ENCODE measurements at places on chromosomes 4 and X. TPM values are rescaled to one million over a fixed set of nuclear protein-coding genes. Genes with fewer than 3 reads are reported as not detected.

The WDR17 gene
- 3.2 TPM for total RNA-seq

The TRAM1L1 gene
- total RNA-seq, result 6.3 TPM

The EDA gene
- 2.6 TPM for total RNA-seq

The ARAP2 gene
- total RNA-seq, result 6.7 TPM

The RNF128 gene
- under 0.01 TPM for total RNA-seq

The TLR1 gene
- total RNA-seq, result 1.5 TPM

The GPM6B gene
- total RNA-seq, result 20.3 TPM

The ALB gene
- not detected for total RNA-seq

The PSAPL1 gene
- not detected for total RNA-seq

The EGF gene
- 3.0 TPM for total RNA-seq

The COQ2 gene
- 7.3 TPM for total RNA-seq

The ANOS1 gene
- 0.12 TPM for total RNA-seq

The KIF4A gene
- total RNA-seq, result 2.3 TPM

The KIAA1210 gene
- 0.12 TPM for total RNA-seq

The SLC6A14 gene
- total RNA-seq, result not detected

The CDX4 gene
- not detected for total RNA-seq

The MMRN1 gene
- total RNA-seq, result not detected

The SGMS2 gene
- 240 TPM for total RNA-seq

The LONRF3 gene
- 0.65 TPM for total RNA-seq

The MAP7D2 gene
- 0.16 TPM for total RNA-seq

Data from hair follicle dermal papilla cell (primary cell).